ENCODE measurements at places on chromosomes 1 and 21.

GRCh38 chr1:8831340-8831739, 13.9 kb upstream of the RERE start:
- DNase-seq: no peak

- no peak for DNase-seq
Observed at GRCh38 chr1:108601708-108602410, 42.0 kb downstream of the EEIG2 start.

DNA sequence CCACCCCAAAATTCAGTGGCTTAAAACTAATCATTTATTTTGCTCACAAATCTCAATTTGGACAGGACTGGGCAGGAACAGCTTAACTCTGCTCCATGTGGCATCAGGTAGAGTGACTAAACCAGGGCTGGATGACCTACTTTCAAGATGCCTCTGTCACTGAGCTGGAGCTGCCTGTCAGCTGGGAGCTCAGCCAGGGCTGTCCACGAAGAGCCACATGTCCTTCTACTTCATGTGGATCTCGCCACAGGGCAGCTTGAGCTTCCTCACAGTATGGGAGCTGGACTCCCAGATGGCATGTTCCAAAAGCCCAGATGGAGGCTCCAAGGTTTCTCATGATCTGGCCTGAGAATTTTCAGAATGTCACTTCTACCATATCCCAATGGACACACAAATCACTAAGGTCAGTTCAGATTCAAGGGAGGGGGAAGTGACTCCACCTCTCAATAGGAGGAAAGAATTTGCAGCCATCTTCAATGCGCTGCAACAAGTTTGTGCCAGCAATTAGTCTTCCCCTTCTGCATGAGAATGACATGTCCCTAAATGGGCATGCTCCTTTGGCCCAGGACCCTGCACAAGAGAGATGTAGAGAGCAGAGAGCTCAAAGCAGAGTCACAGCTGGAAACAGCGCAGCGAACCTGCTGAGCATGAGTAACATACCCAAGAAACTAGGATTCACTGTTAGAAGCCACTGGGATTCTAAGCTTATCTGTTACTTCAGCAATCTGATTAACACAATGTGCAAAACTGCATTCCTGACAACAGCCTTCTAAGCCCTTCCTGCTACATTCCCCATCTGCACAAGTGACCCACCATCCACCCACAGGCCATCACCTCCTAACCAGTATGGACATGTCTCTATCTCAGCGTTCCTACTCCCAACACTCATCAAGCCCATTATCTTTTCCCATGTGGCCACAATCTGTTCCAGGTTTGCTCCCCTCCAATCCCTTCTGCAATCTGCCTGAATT, 17.0 kb downstream of the HLCS start:
- DNase-seq: no peak

DNA sequence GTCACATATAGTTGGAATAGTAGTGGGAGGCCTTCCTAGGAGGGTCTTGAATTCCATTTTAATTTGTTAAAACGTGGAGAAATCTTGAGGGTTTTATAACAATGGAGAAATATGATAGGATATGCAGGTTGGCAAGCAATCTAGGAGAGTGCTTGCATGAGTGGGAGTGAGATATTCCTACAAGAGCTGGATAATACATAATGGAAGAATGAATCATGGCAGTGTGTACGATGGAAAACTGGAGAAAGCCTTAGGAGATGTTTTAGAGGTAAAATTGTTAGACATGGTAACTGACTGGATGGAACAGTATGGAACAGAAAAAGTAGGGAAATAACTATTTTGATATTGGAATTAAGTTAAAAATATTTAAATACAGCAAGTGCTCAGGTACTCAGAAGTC, 352.4 kb downstream of the PTBP2 start:
- no peak for DNase-seq

DNA sequence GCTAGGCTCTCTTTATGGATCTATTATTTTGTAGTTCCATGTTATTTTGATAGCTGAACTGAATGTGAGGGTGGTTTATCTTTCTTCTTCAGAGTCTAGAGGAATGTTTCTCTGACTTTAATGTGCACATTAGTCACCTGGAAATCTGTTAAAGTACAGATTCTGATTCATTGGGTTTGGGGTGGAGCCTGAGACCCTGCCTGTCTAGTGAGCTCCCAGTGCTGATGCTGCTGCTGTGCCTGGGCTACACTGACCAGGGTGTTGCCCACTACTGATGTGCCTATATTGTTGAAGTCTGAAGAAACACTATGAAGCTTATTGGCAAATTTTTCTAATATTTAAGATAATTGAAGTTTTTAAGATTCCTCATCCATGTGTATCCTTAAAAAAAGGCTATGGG, 35.9 kb downstream of the CD46 start:
- DNase-seq: no peak

DNA sequence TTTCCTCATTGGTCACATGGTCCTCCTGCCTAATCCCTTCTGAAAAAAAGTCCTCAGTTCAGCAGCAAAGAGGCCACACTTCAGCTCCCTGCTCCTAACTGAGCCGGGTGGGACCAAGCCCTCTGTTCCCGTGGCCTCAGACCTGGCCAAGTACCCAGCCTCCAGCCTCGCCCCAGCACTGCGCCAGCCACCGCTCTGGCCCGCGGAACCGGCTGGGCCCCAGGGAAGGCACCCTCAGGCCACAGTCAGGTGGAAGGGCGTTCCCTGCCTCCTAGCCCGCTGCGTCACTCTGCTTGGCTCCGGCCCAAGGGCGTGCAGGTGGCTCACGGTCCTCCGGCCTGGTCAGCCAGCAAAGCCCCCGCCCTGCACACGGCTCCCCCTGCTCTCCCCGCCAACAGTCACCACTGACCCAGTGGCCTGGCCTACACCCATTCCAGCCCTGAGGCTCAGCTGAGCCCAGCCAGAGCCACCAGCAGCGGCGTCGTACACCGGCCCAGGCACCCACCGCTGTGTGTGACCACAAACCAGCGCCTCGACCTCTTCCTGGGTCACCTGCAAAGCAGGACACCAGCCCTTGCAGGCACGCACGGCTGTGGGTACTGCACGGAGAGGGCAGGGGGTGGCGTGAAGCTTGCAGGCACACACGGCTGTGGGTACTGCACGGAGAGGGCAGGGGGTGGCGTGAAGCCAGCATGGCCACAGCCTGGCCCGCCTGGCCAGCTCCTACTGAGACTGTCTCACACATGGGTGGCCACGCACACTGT, 19.4 kb downstream of the NADK start:
- DNase-seq: no peak

DNA sequence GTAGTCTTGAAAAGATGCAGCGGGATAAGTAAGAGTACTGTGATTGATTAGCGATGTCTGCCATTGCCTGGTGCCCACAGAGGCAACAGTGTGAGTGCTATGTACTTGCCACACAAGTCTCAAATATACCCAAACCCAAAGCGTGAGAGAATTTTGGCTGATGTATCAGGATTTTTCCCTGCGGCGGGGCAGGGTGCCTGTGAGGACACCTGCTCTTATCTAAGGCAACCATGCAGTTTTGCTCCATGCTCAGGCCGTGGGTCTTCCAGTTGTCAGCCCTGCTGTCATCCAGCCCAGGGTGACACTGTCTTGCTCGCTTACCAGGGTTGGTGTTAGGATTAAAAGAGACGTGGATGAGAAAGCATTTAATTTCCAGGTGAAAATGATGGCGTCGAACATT, 202.7 kb downstream of the PTPRU start:
- no peak for DNase-seq

DNA sequence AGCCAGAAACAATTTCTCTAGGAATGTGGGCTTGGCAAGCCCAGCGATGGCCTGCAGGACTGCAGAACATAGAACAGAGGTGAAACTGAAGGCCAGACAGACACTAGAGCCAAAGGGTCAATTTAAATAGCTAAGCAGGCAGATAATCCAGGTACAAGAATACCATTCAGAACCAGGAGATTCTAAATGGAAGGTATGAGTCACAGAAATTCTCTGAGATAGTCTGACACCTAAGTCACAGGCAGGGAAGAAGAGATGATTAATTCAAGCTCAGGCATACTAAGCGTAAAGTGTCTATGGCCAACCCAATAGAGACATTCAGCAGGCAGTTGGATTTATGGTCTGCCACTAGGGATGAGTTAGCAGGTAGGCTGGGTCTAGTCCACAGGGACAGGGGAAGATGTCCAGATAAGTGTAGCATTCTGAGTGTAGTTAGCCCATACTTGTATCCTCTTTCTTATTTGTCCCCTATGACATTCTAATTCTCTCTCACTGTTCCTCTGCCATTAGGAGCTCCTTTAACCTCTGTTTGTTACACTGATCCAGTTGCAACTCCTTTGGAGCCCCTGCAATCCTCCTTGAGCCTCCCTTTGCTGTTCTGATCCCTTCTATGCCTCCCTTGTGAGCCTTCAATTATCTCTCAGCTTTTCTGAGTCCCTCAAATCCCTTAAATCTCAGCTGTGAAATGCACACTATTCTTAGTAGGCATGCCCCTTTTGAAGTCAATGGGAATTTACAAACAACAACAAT, 383.8 kb downstream of the LMO4 start:
- no peak for DNase-seq

- no peak for DNase-seq
Observed at GRCh38 chr1:179247923-179248322, 18.4 kb upstream of the ABL2 start.

GRCh38 chr1:237146241-237146640, 104.3 kb downstream of the RYR2 start:
- DNase-seq: no peak

- DNase-seq: no peak
Observed at GRCh38 chr21:31750843-31751242, 18.9 kb upstream of the SCAF4 start.

DNA sequence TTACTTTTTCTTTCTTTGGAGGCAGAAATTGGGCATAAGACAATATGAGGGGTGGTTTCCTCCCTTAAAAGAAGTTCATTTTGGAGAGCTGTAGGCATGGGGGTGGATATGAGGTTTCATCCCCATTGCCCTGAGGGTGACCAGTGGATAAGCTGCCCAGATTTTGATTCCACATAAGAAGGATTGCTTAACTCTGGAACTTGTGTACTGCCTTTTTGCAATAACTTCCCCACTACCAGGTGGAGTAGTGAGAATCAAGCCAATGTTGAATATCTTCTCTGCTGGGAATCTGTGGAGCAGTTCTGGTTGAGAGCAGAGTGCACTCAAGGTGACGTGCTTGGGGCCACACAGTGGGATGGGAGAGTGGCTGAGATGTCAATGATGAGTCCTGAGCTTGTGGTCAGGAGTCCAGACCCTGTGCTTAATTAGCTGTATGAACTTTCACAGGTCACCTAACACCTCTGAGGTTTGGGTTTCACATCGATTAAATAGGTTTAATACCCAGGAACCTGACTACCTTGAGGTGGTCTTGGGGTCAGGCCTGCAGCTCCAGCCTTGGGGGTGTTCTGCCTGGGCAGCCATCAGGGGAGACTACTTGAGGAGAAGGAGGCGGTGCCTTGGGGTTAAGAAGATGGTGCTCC, 152.9 kb downstream of the FCRL5 start:
- DNase-seq: no peak

- DNase-seq: no peak
Observed at GRCh38 chr1:228316589-228317387, 89.8 kb downstream of the TRIM11 start.

DNA sequence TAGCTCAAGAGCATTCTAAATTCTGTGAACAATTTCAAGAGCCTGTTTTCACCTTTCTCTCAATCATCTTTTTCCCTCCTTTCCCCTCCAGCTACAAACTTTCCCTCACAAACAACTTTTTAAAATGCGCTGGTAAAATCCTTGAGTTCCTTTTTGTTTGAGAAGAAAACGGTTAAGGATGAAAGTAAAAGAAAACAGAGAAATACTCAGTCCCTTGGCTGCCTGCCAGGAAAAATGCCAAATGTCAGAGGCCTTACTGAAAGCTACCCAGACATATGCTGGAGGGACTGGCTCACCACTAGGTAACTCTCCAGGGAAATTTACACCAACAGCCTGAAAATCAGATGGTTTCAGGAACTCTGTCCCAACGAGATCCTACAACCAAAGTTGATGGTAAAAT, 11.0 kb upstream of the SERBP1 start:
- DNase-seq: no peak

DNA sequence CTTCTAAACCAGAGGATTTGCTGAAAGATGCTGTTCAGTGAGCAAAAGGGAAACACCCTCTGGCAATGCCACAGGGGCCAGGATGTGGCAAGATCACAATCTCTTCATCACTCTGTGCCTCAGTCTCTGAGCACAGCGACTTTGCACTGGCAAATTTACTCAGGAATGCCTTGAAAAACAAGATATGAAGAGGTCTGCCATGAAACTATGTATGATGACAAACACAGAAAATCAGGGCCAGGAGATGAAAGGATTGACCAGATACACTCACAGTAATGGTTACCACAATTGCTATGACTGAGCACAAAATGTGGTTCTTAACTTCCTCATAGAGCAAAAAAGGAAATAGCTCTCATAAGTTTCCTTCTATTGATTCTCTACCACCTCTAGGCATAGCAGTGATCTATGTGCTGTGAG, 5.8 kb downstream of the TTC13 start:
- DNase-seq: peak; percentile 84

DNA sequence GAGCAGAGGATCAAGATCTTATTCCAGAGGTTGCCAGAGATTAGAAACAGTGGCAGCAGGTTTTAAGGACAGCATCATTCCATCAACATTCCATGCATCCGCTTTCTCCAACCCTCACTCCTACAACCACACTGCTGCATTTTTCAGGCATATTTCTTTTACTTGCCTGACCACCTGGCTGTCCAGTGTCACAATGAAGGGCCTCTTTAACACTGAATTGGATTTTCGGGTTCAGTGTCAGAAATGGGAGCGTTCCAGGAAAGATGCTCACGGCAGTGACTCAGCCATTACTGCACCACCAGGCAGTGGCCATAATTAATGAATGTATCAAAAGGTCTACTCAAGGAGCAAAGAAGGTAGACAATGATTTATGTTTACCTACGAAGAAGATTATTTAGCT, 200.4 kb upstream of the ESRRG start:
- no peak for DNase-seq

GRCh38 chr1:156945881-156946661, 25.6 kb downstream of the LRRC71 start:
- no peak for DNase-seq

GRCh38 chr1:109905491-109905890, 5.2 kb upstream of the CSF1 start:
- DNase-seq: no peak

DNA sequence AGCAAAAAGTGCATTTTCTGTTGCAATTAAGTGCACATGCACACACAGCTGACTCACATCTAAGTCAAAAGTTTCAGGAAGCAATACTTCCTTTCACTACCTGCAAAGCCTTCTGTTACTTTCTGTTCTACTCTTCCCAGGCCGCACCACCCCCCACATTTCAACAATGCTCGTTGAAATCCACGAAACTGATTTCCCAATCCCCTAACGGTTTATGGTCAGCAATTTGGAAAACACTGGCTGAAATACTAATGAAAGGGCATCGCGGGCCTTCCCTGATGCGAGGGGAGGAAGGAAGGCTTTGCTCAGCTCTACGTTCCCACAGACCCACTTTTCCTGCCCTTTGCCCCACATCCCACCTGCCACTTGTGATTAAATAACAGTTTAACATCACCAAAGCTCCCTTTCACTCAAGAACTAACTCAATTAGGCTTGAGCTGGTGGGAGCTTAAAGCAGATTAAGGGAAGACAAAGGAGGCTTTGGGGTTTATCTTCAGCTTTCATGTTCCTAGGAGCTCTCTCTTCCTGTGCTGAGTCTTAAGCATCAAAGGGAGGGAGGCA, 243.2 kb upstream of the RAB4A start:
- DNase-seq: peak; percentile 72
